SIG-M5 (cell line): ENCODE measurements at places on chromosomes 1 and 21.

DNA sequence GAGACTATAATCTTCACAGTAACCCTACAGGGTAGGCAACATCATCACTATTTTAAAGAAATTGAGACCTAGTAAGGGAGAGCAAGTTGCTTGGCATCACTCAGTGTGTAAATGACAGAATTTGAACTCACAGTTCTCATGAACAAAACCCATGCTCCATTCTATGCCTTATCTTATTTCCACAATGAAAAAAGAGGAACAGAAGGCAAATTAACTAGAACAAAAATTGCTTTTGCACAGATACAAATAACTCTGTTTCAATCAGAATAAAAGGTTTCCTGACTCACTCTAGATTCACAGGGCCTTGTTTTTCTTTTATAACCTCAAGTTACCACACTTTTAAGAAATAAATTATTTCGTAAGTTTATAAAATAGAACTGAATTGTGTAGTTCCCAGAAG is 90.1 kb downstream of the UCHL5 start:
- no peak for DNase-seq

DNA sequence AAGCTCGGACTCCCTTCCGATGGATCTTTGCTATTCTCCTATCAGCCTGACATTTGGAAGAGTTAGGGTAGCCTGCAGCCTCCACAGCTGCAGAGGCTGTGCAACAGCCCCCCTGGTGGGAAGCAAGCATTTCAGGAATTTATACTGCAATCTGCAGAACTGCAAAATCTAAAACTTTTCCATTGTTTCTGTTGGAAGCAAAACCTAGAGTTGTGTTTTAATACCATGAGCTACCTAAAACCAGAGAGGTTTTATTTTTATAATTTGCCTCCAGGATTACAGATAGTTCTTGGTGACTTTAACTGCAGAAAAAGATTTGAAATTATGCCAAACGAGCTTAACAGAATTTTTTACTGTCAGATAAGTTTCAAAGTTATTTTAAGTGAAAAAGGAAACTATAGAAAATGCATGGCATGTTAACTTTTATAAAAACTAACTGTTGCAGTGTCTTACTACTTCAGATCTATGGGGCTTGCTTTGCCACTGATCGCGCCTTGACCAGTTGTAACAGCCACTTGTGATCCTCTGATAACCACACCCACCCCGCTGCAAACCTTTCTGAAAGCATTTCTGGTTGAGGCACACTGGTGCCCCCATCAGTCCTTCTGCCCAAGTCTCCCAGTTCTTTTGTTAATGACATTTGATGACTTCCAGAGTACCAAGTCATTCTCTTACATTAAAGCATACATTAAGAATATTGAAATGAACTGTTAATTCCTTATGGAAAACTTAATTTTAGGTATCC is 64.8 kb downstream of the PRDM2 start:
- DNase-seq, result no peak

DNA sequence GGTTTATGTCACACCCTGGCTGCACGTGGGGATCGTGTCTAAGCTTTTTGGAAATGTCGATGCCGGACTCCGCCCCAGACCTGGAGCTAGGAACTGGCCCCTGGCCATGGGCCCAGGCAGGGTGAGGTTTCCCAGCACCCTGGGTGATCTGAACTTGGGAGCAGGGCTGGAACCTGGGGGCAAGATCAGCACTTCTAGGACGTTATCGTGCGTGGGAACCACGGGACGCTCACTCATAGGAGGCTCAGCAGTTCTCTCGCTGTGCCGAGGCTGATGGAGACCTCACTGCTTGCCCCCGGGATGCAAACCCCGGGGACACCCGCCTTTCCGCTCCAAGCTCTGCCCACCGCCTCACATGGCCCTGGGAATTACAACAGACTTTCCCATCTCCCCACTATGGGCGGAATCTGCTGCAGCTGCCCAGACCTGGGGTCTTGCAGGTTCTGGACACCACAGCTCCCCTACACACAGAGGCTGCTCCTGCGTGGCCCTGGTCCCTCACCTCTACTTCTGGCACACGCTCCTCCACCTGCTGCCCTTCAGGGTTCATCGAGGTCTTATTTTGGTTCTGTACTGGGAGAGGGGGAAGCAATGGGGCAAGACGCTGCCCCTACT is 35.9 kb downstream of the COL18A1 start:
- no peak for DNase-seq

DNA sequence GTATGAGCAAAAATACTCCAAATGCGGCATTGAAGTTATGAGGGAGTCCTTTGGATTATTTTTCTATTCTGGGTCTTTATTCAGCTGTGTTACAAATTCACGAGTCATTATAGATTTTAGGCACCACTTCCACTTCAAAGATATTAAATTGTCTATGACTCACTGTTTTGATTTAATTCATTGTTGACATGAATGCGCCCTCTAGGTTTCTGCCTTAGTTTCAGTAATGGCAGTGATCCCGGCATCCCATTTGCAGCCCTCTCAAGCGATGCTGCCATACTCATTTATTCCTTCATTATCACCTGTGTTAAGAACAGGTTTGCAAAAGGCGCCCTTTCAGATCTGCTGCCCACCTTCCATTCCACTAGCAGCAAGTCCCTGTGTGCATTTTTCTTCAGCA is 14.0 kb downstream of the RSPO1 start:
- DNase-seq, result no peak

DNA sequence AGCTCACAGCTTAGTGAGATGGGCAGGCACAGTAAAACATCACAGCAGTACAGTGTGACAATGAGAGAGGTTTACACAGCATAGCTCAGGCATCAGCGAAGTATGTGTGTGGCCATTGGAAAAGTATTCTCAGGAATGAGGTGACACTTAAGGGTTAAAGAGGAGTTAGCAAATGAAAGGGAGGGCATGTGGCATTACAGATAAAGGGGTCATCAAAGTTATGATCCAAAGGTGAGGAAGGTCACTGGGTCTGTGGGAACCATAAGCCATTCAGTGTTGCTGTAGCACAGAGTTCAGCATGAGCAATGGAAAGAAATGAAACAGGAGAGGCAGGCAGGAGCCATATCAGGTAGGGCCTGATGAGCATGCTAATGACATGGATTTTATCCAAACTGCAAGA is 4.5 kb upstream of the C8B start:
- no peak for DNase-seq

GRCh38 chr1:42420911-42421585 is 34.8 kb downstream of the ZMYND12 start:
- no peak for DNase-seq

DNA sequence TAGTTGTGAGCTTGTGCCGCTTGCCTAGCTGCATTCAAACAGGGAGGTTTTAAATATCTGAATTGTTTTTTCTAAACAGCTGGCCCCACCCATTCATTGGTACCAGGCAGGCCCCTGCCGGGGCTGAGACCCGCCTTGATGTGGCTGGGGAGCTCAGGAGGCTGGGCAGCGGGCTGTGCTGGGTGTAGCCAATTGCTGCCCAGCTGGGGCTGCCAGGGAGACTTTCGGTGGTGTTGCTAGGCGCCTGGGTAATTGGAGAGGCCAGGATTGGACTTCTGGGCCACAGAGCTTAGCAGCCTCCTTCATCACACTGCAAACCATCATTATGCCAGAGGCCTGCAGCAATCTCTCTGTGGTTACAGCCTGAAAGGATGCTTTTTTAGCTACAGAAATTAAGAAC is 12.2 kb downstream of the RHBDL2 start:
- DNase-seq, result no peak

DNA sequence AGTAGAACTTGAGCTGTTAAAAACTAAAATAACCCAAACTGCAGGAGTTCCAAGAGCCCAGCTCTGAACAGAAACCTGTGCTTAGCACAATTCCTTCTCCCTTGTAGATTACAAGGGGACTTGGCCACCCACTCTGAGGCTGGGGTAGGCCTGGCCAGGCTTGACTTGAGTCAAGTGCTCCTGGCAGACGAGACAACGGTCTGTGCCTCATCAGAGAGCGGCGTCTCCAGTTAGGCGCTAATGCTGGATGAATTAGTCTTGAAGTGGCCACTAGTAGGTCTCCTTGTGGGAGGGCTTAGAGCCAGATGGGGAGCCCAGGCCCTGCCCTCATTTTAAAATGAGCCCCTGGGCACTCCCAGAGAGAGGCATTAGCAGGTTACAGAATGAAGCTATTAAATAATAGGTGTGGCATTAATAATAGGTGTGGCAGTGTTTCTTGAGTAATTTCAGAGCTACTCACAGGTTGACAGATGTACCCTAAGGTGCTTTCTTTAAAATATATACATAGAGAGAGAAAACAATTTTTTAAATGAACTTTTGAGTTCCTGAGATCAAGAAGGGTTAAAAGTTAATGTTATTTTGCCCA is 1.1 kb downstream of the EEIG2 start:
- DNase-seq, result no peak

DNA sequence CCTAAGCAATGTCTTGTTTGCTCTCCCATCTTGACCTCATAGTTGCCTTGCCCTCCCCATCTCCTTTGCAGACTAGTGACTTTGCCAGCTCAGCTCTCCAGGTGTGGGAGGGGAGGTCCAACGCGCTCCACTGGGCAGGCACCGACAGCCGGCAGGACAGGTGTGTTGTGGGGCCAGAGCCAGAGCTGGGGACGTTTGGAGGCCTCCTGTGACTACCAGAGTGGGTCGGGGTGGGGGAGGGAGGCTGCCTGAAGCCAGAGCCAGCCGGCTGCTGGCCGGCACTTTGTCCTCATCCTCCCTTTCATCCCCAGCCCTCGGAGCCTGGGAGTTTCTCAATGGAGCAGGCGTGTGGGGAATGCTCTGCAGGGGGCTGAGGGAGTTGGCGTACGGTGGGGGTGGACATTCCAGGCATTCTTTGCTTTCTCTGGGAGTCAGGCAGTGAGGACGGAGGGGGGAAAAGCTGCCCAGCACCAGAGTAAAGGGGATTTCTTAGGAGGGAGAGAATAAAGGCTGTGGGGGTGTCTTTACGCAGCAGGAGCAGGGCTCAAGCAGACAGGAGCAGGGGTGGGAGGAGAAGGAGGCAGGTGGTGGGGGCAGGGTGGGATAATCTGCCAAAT is 20.2 kb downstream of the NUAK2 start:
- no peak for DNase-seq
